ENCODE measurements at places on chromosomes 12 and 14. TPM values are rescaled to one million over a fixed set of nuclear protein-coding genes. Genes with fewer than 3 reads are reported as not detected.

GRCh38 chr14:96804895-96805294 lies 7.7 kb downstream of the VRK1 start:
- no peak overlapping the region for H3K4me3 ChIP-seq
- no peak overlapping the region for H3K27ac ChIP-seq
- DNase-seq: no peak
- H3K4me1 ChIP-seq: peaks cover 45% of the 10 kb centered on the region
- H3K27me3 ChIP-seq: no peaks in the 10 kb centered on the region

- H3K27ac ChIP-seq: no peak overlapping the region
- H3K36me3 ChIP-seq: no peaks in the 10 kb centered on the region
- no peak for DNase-seq
- H3K4me1 ChIP-seq: peaks cover 42% of the 10 kb centered on the region
- peaks cover 70% of the 10 kb centered on the region for H3K27me3 ChIP-seq
These were observed 2.9 kb downstream of the ABHD12B start for GRCh38 chr14:50874757-50875156.

GABARAPL1 gene
- 7.5 TPM for total RNA-seq

DNA sequence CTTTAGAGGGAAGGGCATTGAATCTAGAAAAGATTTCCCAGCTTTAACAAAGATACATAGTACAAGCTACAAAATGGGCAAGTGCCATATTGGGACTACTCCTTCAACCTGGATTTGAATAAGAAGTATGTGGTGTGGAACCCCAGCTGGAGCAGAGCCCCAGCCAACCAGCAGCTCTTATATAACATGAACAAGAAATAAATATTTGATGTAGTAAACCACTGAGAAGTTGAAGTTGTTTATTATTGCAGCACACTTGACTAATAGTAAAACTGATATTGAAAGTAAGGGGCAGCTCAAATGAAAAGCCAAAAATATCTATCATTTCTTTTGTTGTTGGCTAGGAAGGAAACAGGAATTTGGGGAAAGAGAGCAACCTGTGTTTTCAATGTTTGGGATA lies 701.8 kb downstream of the TMTC2 start:
- H3K27me3 ChIP-seq: no peaks in the 10 kb centered on the region
- no peak for DNase-seq
- no peak overlapping the region for H3K27ac ChIP-seq
- H3K4me3 ChIP-seq: no peak overlapping the region

C3AR1 gene
- total RNA-seq: 1.1 TPM

DNA sequence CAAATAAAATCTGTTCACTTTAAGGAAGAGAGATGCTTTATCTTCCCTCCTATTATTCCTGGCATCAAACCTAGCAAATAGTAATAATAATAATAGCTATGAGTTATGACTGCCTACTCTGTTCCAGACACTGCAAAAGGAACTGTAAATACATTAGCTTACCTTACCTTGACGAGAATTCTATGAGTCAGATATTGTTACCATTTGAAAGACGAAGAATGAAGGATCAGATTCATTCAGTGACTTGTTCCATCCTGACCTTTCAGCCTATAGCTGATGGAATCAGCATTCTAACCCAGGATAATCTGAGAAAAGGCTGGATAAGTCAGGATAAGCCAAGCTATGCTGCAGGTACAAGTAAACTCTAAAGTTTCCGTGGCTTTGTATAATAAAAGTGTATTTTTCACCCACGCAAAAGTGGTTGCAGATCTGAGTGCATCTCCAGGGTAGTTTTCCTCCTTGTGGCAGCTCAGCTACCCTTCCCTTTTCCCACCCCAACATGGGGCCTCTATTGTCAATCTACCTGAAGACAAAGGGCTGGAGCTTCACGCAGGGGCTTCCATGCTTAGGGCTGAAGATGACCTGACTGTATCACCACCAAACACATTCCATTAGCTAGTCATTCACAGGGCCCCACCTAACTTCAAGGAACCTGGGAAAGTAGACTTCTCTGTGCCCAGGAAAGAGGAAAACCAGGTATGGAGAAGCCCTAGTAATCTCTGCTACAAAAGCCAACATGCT lies 57.2 kb upstream of the CCND2 start:
- H3K27me3 ChIP-seq: no peaks in the 10 kb centered on the region
- H3K27ac ChIP-seq: peak overlapping the region; percentile 86
- H3K36me3 ChIP-seq: no peaks in the 10 kb centered on the region
- DNase-seq: peak; percentile 6
- H3K4me1 ChIP-seq: peaks cover 37% of the 10 kb centered on the region

- no peaks in the 10 kb centered on the region for H3K36me3 ChIP-seq
- H3K27ac ChIP-seq: no peak overlapping the region
- no peak for DNase-seq
- H3K27me3 ChIP-seq: peaks cover 3% of the 10 kb centered on the region
- no peak overlapping the region for H3K4me3 ChIP-seq
- H3K4me1 ChIP-seq: no peaks in the 10 kb centered on the region
These were observed 60.8 kb upstream of the SLC38A4 start for GRCh38 chr12:46886541-46887041.

GRCh38 chr14:33369041-33369440 lies 430.4 kb downstream of the NPAS3 start:
- no peak overlapping the region for H3K4me3 ChIP-seq
- no peaks in the 10 kb centered on the region for H3K4me1 ChIP-seq
- no peaks in the 10 kb centered on the region for H3K27me3 ChIP-seq
- DNase-seq: no peak
- no peak overlapping the region for H3K27ac ChIP-seq

DNA sequence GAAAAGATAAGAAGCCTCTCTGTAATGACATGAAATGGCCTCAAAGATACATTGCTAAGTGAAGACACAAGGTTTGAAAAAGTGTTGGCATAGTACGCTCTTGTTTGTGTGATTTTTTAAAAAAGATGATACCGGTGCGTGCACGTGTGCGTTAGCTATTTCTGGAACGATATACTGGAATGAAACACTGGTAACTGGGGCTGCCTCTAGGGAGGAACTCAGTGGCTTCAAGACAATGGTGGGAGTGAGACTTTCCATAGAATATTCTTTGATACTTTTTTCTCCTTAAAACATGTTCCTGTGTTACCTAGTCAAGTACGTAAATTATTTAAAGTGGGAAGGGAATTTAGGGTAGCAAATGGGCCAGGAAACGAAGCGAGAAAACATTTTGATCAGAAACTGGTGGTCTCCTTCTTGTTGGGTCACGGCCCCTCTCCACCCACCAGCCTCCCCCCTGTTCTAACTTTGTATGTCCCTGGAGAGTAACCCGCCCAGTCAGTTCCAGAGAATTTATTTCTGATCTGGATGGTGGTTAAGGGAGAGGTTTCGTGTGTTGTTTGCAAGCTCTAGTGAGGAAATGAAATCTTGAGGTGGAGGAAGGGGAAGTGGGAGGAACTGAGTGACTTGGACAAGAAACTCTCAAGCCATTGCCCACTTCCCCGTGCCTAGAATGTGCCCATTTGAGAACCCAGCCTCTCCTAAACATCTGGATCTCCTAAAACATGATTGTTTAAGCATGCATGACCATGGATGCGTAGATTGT lies 6.6 kb downstream of the FGF6 start:
- H3K36me3 ChIP-seq: no peaks in the 10 kb centered on the region
- H3K4me1 ChIP-seq: peaks cover 7% of the 10 kb centered on the region
- DNase-seq: no peak
- peaks cover 3% of the 10 kb centered on the region for H3K27me3 ChIP-seq
- H3K4me3 ChIP-seq: no peak overlapping the region

TAS2R43 gene
- 0.34 TPM for total RNA-seq

DNA sequence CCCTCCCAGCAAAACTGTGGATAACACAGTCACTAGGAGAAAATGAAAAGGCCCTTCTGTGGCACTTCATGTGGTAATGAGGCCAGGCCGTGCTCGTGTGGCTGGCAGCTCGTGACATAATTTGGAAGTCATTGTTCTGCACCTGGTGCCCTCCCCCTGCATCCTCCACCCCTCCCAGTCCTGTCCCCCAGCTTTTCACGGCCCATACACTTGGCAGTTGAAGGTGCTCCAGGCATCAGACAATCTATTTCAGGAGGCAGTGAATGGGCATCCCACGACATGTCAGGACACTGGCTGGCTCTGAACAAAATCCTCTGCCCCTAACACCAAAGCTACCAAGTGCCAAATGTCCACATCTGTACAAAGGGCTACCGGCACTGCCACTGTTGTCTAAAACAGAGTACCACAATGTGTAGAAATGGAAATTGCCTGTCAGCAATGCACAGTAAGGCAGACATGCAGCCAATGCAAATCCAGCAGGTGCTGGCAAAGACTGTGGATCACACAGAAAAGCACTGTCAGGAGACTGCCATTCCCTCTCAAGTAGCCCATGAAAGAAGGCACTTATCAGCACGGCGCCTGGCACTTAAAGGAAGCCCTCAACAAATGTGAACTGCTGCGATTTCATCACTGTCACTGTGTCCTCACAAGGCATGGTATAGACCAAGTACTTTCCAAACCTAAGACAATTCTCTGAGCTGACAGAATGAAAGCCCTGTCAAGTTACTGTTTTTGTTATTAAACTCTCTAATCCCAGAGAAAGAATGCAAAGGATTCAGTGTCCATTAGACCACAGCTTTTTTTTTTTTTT lies 39.1 kb downstream of the CORO1C start:
- peaks cover 21% of the 10 kb centered on the region for H3K36me3 ChIP-seq
- H3K4me1 ChIP-seq: peaks cover 76% of the 10 kb centered on the region
- no peaks in the 10 kb centered on the region for H3K27me3 ChIP-seq
- peak overlapping the region; percentile 63 for H3K4me3 ChIP-seq

- no peaks in the 10 kb centered on the region for H3K27me3 ChIP-seq
- no peak overlapping the region for H3K27ac ChIP-seq
- peaks cover 65% of the 10 kb centered on the region for H3K36me3 ChIP-seq
- H3K4me3 ChIP-seq: no peak overlapping the region
These were observed 49.7 kb downstream of the TDP1 start for GRCh38 chr14:90005441-90005840.

GRCh38 chr14:92472860-92473259 lies 40.7 kb upstream of the RIN3 start:
- no peaks in the 10 kb centered on the region for H3K36me3 ChIP-seq
- DNase-seq: no peak
- H3K27me3 ChIP-seq: no peaks in the 10 kb centered on the region
- no peak overlapping the region for H3K4me3 ChIP-seq
- peaks cover 10% of the 10 kb centered on the region for H3K4me1 ChIP-seq

DNA sequence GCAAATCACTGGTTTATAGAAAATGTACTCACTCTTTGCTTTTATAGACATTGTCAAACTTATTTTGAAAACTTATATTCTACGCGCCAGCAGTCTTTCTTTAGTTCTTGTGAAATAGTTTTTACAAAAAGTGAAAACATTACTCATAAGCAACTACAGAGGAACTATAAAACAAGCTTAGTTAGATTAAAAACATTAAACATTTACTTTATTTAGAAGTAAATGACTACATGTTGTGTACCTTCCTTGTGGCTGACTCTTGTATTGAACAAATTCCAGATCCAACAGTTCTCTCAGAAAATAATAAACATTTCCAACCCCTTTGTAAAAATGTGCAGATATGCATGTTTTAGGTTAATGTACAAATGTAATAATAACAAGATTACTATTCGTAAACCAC lies 198.5 kb downstream of the SOX5 start:
- no peaks in the 10 kb centered on the region for H3K36me3 ChIP-seq
- DNase-seq: no peak
- H3K27me3 ChIP-seq: no peaks in the 10 kb centered on the region
- H3K4me1 ChIP-seq: no peaks in the 10 kb centered on the region

- H3K36me3 ChIP-seq: no peaks in the 10 kb centered on the region
- no peaks in the 10 kb centered on the region for H3K4me1 ChIP-seq
- H3K27ac ChIP-seq: no peak overlapping the region
- no peak for DNase-seq
These were observed 785.1 kb downstream of the DIO2 start for GRCh38 chr14:79426103-79426755.

DLGAP5 gene
- total RNA-seq: 75.4 TPM

DNA sequence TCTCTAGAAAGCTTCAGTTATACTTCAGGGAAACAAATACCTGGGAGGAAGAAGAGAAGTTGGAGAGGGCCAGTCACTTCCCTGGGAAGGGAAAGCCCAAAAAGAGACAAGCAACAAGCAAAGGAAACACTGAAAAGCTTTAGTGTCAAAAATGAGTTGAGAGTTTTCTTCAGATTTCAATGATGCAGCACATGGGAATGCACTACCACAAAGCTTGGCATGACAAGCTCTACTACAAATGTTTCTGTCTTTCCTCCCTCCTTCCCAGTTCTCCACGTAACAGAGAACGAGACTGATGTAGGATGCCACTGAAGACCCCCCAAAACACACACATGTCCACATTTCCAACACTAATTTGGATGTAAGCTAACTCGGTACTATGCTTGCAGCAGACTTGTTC lies 26.8 kb upstream of the ADAMTS20 start:
- H3K4me1 ChIP-seq: no peaks in the 10 kb centered on the region
- DNase-seq: no peak
- peaks cover 7% of the 10 kb centered on the region for H3K27me3 ChIP-seq
- no peak overlapping the region for H3K4me3 ChIP-seq
- no peak overlapping the region for H3K27ac ChIP-seq

GLIPR1 gene
- total RNA-seq: 15.9 TPM

GRCh38 chr14:104941508-104942365 lies 17.1 kb downstream of the PLD4 start:
- no peaks in the 10 kb centered on the region for H3K27me3 ChIP-seq
- H3K4me3 ChIP-seq: no peak overlapping the region
- H3K4me1 ChIP-seq: no peaks in the 10 kb centered on the region
- DNase-seq: no peak

GRCh38 chr14:52080158-52080800 lies 11.4 kb upstream of the NID2 start:
- H3K4me3 ChIP-seq: no peak overlapping the region
- H3K27me3 ChIP-seq: peaks cover 2% of the 10 kb centered on the region
- no peaks in the 10 kb centered on the region for H3K36me3 ChIP-seq
- no peak overlapping the region for H3K27ac ChIP-seq
- no peak for DNase-seq
- no peaks in the 10 kb centered on the region for H3K4me1 ChIP-seq

- no peaks in the 10 kb centered on the region for H3K36me3 ChIP-seq
- no peaks in the 10 kb centered on the region for H3K4me1 ChIP-seq
- H3K4me3 ChIP-seq: no peak overlapping the region
- no peaks in the 10 kb centered on the region for H3K27me3 ChIP-seq
- DNase-seq: no peak
These were observed 411.4 kb upstream of the SOX5 start for GRCh38 chr12:24360907-24361306.

- H3K4me3 ChIP-seq: no peak overlapping the region
- peaks cover 1% of the 10 kb centered on the region for H3K27me3 ChIP-seq
- no peak for DNase-seq
- no peaks in the 10 kb centered on the region for H3K36me3 ChIP-seq
- no peaks in the 10 kb centered on the region for H3K4me1 ChIP-seq
- H3K27ac ChIP-seq: no peak overlapping the region
These were observed 232.1 kb upstream of the SEL1L start for GRCh38 chr14:81765651-81766275.

SDS gene
- not detected for total RNA-seq

KLHDC1 gene
- total RNA-seq: 0.98 TPM

KCNC2 gene
- total RNA-seq: not detected

RFX4 gene
- total RNA-seq: not detected

Data from activated CD8-positive, alpha-beta T cell treated with anti-CD3 and anti-CD28 coated beads for 36 hours (primary cell).